T1000 (cell line): ENCODE measurements at places on chromosomes 4 and X.

GRCh38 chr4:1010395-1011021, 918 bp upstream of the FGFRL1 start:
- DNase-seq, result no peak

DNA sequence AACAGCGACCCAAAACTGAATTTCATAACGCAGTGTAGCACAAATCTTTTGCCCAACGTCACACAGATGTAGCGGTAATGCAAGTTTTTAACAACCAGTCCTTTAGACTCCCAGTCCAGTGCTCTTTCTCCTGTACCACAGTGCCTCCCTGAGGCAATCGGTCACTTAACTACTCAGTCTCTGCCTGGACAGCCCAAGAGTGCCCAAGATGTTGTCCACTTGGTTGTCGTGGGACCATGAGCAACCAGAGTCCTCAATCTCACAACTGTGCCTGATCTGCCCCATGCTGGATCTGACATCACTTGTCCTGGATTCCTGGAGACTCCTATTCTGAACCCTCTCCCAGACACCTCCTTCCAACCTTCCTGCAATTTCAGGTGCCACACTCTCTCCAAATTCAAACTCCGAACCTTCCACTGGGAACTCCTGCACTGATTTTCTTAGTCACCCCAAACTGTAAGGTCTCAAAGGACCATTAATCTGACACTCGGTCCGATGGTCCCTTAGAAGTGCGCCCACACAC, 702 bp downstream of the MMGT1 start:
- DNase-seq, result no peak

DNA sequence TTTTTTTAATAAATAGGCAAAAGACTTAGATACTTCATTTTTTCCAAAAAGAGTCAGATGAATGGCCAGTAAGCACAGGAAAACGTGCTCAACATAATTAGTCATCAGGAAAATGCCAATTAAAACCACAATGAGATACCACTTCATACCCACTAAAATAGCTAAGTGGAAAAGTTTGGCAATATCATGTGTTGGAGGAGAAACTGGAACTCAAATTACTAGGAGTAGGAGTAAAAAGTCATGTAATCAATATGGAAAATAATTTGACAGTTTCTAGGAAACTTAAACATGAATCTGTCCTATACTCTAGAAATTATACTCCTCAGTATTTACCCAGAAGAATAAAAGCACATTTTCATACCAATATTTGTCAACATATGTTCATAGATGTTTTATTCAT, 449.8 kb downstream of the INPP4B start:
- no peak for DNase-seq

DNA sequence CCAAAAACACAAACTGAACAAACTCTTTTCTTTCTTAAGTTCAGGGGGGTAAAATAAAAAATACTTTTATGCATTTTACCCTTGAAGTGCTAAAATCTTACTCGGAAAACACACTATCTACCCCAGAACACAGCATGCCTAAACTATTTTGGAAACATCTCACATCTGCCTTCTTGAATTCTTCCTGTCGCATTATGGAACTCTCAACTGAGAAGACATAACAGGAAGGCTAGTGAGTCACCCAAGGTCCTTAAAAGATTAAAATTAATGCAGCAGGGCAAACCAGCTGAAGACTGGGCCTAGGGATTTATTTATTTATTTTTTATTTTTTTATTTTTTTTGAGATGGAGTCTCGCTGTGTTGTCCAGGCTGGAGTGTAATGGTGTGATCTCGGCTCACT, 208.2 kb downstream of the APBB2 start:
- DNase-seq, result no peak

DNA sequence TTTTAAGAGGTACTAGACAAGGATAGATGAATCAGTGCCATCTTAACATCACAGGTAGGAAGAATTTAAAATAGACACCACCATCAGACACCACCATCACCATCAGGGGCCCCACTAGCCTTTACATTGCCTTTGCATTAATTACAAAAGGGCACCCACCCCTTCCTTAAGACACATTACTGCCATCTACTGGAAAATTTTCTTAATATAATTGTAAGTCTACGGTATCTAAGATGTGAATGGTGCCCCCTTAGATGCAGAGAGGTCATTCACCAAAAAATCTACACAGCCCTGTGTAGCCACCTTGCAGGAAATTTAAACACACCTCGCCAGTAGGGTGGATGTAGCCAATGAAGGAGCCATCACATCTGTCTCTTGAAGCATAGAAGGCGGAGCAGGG, 184.1 kb downstream of the MID1IP1 start:
- no peak for DNase-seq

DNA sequence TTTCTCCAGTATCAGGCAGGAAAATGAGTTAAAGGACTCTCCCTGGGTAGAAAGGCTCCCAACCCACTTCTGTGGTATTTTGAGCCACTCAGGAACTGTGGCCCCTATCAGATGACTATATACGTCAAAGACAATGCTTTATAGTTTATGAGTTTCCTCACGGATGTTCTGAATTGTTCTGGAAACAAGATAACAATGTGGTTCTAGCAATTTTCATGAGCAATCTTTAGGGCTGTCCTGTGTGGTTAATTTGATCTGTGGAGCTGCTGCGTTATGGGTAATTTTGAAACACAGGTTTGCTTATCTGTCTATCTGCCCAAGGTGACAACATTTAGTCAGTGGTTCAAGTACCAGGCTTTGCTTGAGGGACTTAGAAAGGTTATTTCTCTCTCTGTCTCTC, 46.7 kb upstream of the IL2 start:
- no peak for DNase-seq

DNA sequence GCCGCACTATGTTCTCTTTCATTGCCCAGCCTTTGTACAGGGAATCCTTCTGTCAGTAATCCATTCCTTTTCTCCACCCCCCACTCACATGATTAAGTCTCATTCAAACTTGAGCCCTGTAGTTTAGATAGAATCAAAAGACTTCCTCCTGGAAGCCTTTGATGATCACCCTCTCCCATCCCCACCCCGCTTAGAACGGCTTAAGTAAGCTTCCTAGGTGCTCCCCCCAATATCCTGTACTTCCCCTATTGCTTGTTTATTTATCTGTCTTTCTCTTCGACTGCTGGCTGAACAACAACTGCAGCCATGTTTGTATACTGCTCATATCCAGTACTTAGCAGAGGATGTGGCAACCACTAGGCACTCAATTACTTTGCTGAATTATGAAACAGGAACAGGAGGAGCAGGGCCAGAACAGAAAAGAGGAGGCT, 38.5 kb upstream of the GPC3 start:
- DNase-seq, result no peak

DNA sequence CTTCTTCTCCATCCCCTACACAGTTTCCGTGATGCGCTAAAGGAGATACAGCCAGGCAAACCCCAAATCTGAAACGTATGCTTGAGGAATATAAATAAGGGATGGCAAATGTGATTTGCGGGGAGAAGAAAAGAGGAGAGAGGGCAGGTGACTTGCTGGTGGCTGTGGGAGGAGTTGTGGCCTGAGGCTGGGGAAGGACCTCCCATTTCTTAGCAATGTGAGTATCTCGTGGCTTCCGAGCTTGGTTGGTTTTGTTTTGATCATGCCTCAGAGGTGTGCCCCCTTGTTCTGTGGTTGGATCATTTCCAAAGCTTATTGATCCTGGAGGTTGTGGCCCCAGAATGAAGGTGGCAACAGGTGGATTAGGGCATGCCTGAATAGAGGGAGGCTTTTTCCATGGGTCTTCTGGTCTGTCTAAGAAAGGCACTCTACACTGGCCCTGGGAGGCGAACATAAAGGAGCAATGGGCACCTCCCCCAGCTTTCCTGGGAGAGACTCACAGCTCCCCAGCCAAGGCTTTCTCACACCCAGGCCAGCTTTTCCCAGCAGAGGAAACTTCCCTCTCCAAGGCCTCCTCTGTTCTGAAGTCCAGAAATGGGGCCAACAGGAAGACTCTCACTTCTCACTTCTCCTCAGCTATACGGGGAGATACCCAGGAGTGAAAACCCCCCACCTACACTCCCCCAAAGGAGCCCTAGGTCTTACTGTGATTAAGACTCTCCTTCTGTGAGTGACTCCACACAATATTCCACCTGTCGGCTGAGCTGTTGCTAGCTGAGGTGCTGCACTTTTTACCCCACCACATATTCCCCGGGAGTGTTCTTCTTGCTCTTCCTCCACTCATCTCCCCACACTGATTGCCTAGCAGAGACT, 40.0 kb downstream of the C4orf51 start:
- DNase-seq, result no peak

- DNase-seq, result no peak
Observed at GRCh38 chr4:102599455-102599854, 98.3 kb downstream of the NFKB1 start.

GRCh38 chr4:59994118-59994517, 1206.0 kb upstream of the ADGRL3 start:
- no peak for DNase-seq

DNA sequence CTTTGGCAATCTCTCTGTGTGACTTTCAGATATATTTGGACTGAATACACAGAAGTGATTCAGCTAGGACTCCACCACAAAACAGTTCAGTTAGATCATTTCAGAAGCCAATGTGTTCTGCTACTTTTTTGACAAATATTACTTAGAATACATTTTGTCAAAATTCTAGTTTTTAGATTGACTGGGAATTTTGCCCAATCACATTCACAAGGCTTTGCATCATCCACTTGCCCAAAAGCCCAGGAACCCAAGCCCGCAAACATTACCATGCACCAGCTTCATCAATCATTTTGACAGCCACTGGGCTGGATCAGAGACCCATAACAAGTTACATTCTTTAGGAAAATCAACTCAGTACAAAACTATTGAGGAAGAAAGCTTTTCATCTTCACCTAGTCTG, 256.6 kb upstream of the NDST3 start:
- DNase-seq, result no peak

GRCh38 chr4:108052558-108053120, 63.0 kb downstream of the HADH start:
- no peak for DNase-seq
